Muscle of arm (tissue), 14 donors: ENCODE measurements at places on chromosomes 12 and 14. TPM values are rescaled to one million over a fixed set of nuclear protein-coding genes. Genes with fewer than 3 reads are reported as not detected.

The ZBTB1 gene
- 36.9 TPM for polyA plus RNA-seq

The AICDA gene
- polyA plus RNA-seq, result not detected

The SSTR1 gene
- polyA plus RNA-seq, result 0.49 TPM

The TMEM233 gene
- 5.4 TPM for polyA plus RNA-seq

The SIX6 gene
- not detected for polyA plus RNA-seq

The CSRP2 gene
- not detected for polyA plus RNA-seq

The ADAMTS20 gene
- polyA plus RNA-seq, result 0.12 TPM

The C12orf56 gene
- polyA plus RNA-seq, result 1.2 TPM

The MYH7 gene
- polyA plus RNA-seq, result 960 TPM

The NFE2 gene
- not detected for polyA plus RNA-seq

The GLT8D2 gene
- 58.1 TPM for polyA plus RNA-seq
